ENCODE measurements at places on chromosomes 1 and 21. TPM values are rescaled to one million over a fixed set of nuclear protein-coding genes. Genes with fewer than 3 reads are reported as not detected.

Gene CTSK
- total RNA-seq: 5.0 TPM

Gene SPRR5
- not detected for total RNA-seq

Gene HSPA6
- 1.1 TPM for total RNA-seq

Gene RRP15
- 16.9 TPM for total RNA-seq

Gene TNNI3K
- total RNA-seq: not detected

Gene CLCA1
- not detected for total RNA-seq

Gene NADK
- 27.3 TPM for total RNA-seq

Gene CD84
- total RNA-seq: not detected

Gene ETS2
- 21.1 TPM for total RNA-seq

Gene SLC6A9
- 11.0 TPM for total RNA-seq

Gene CD1C
- not detected for total RNA-seq

Measured in smooth muscle cell of the umbilical artery (primary cell).